ENCODE measurements at places on chromosomes 4 and X. TPM values are rescaled to one million over a fixed set of nuclear protein-coding genes. Genes with fewer than 3 reads are reported as not detected.

The HSD17B13 gene
- total RNA-seq: 0.26 TPM

The SYNPO2 gene
- total RNA-seq: 0.41 TPM

The TRIM61 gene
- total RNA-seq: 1.9 TPM

The UNC5C gene
- total RNA-seq: not detected

Data from activated naive CD4-positive, alpha-beta T cell treated with anti-CD3 and anti-CD28 coated beads, Interleukin-2, amount 10 ng/mL, durations not matched to agents 5 hours and 36 hours (primary cell).